ENCODE measurements at places on chromosomes 13 and 19. TPM values are rescaled to one million over a fixed set of nuclear protein-coding genes. Genes with fewer than 3 reads are reported as not detected.

DNA sequence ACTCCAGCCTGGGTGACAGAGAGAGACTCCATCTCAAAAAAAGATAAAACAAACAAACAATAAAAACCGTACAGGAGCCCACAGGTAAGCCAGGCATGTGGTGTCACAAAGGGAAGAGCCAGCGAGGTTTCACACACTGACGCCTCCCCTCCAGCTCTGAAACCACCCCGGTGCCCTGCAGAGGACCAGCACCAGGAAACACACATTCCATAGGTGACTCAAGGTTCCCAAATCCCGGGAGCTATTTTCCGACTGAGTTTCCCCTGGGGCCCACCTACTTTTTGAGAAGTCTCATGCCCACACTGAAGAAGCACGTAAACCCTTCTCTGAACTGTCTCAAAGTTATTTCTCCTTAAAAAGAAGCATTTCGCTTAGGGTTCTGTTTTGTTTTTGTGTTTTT, 40.3 kb downstream of the RHPN2 start:
- DNase-seq = no peak

GRCh38 chr19:27906081-27906480, 1306.9 kb downstream of the UQCRFS1 start:
- no peak for DNase-seq

DNA sequence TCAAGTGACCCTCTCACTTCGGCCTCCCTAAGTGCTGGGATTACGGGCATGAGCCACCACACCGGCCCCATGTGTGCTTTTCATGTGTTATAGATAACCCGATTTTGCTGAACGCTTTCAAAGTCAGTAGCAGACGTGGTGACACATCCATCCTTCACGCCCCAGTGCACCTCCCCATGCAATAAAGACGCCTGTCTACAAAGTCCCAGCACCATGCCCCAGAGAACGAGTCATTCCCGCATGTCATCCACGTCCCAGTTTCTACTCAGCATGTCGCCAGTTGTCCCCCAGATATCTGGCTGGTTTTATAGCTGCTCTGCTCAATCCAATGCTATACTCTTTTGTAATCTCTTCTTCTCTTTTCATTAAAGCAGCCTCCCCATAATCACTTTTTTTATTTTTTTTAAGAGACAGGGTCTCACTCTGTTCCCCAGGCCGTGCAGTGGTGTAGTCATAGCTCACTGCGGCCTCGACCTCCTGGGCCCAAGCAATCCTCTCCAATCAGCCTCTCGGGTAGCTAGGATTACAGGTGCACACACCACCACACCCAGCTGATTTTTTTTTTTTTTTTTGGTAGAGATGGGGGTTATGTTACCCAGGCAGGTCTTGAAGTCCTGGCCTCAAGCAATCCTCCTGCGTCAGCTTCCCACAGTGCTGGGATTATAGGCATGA, 42.5 kb downstream of the DNM2 start:
- DNase-seq = no peak

DNA sequence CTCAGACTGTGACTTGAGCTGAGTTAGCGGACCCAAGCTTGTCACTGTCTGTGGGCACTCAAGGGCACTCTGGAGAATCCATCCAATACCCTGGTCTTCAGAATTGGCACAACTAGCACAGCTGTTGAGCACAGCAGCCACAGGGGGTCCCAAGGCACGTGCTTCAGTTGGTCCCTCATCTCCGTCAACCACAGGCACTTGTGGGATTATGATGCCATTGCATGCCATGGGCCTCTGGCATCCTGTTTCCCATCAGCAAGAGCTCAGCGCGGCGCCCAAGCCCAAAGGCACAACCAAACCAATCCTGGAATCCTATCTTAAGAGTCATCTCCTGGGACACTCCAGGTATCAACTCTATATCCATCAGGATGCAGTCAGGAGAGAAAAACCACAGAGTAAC, 3.7 kb upstream of the B3GNT8 start:
- no peak for DNase-seq

- DNase-seq = no peak
Observed at GRCh38 chr19:56270676-56271075, 1.9 kb upstream of the EDDM13 start.

GRCh38 chr13:51600703-51601102, 16.4 kb downstream of the WDFY2 start:
- DNase-seq = no peak

DNA sequence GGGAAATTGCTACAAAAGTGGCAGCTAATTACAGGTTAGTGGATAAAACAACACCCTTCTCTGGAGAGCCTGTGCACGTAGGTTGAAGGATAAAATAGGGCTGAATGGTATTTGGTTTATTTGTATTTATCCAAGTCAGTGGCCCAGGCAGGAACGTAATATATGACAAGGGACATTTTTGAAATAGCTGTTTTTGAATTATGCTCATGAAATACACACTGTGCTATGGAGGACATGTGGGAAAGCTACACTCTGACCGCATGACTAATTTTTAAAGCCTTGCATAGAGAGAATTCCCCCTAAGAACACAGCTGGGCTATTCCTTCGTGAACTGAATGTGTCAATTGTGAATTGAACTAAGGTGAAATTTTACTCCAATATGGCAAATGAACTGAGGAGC, 292.1 kb upstream of the MAB21L1 start:
- no peak for DNase-seq

DNA sequence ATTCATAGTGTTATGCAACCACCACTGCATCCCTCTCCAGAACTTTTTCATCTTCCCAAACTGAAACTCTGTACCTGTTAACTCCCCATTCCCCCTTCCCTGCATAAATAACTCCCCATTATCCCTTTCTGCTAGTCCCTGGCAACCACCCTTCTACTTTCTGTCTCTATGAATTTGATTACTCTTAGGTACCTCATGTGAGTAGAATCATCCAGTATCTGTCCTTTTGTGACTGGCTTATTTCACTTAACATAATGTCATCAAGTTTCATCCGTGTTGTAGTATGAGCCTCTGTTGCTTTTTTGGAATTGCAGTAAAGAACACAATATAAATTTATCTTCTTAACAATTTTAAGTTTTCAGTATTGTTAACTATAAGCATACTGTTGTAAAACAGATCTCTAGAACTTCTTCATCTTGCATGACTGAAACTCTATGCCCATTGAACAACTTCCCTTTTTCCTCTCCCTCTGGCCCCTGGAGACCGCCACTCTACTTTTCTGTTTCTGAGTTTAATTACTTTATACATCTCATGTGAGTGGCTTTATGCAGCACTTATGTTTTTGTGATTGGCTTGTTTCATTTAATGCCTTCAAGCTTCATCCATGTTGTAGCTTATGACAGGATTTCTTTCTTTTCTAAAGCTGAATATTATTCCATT, 87.3 kb upstream of the ABCC4 start:
- DNase-seq = no peak

DNA sequence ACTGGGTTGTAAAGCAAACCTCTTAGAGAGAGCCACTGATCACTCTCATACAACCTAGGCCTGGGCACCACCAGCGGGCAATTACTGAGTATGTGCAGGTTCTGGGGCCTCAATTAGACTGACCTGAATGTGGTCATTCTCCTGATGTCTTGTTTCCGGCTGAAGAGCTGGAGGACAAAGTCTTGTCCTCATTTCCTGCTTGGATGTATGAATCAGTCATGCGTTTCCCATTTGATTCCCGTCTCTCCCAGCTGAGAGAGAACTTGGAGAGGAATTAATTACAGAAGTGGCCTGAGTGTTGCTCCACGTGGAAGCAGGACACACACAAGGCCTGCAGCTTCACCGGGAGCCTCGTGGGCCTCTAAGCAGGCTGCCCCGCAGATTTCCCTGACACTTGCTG, 799.3 kb upstream of the ARGLU1 start:
- no peak for DNase-seq

- no peak for DNase-seq
Observed at GRCh38 chr13:49584771-49585182, 581 bp downstream of the RCBTB1 start.

GRCh38 chr13:43558939-43559338, 227.8 kb downstream of the ENOX1 start:
- DNase-seq = no peak

DNA sequence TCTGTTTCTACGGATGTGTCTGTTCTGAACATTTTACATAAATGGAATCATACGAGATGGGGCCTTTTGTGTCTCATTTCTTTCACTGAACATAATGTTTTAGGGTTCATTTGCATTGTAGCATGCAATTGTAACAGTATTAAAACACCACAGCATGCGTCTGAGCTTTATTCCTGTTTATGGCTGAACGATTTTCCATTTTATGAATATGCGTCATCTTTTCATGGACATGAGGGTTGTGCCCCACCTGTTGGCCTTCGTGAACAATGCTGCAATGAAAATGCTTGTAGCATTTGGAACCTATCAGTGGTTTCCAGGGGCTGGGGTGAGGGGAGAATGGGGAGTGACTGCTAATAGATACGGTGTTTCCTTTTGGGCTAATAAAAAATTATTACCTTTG, 5.1 kb downstream of the OR10H1 start:
- DNase-seq = no peak

- no peak for DNase-seq
Observed at GRCh38 chr13:22110368-22110767, 439.5 kb downstream of the FGF9 start.

- no peak for DNase-seq
Observed at GRCh38 chr19:27718234-27718633, 1494.7 kb downstream of the UQCRFS1 start.

- no peak for DNase-seq
Observed at GRCh38 chr13:30675717-30676116, 58.0 kb downstream of the USPL1 start.

DNA sequence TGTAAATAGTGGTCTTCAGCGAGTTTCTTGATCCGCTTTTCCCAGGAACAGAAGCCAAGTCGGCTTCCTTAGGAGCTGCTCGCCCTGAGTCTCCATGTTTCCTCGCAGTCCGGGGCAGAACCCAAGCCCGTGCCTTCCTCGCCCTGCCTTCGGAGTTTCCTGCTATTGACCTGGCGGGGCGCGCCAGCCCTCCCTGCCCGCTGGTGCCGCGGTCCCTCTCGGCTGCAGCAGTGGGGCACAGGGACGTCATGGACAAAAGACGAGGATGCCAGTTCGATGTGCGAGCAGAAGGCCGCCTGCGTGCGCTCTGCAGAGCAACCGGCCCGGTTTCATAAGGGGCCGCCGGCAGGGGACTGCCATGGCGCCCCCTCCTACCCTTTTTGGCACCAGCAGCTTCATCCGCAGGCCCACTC, 156.6 kb downstream of the TM9SF2 start:
- DNase-seq = no peak

DNA sequence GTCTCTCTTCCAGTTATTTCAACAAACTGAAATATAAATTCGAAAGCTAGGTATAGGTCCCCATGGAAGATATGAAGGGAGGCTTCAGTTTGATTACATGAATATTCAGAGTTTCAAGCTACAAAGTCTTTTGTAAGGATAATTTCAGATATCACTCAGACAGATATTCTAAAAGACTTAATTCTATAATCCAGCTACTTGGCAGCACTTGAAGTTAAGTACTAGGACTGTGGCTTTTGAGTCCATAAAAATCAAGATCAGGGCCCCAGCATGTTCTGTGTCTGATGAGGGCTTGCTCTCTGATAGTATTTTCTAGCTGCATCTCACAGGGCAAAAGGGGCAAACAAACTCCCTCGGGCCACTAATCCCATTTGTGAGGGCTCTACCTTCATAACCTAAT, 160.6 kb upstream of the IRS2 start:
- no peak for DNase-seq

DNA sequence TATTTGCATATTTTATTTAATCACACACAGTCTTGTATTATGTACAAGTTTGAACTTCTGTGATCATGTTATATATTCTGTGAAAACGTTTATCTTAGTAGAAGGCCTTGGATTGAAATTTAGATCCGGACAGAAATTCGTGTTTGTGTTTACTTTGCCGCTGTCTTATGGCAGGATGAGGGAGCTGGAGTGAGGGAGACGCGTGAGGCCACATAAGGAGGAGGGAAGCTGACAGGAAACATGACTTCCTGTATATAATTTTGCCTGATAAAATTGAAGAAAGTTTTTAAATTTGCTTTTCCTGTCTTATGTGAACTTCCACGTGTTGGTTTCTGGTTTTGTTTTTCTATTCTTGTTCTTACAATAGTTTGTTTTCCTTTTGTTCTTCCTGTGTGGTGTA, 200.2 kb downstream of the MTUS2 start:
- no peak for DNase-seq

- no peak for DNase-seq
Observed at GRCh38 chr13:30196025-30196424, 111.3 kb downstream of the KATNAL1 start.

Gene DCLK1
- 13.9 TPM for total RNA-seq

Gene MEIS3
- 9.8 TPM for total RNA-seq

Gene DNAAF3
- total RNA-seq = 0.69 TPM

Gene NLRP5
- total RNA-seq = not detected

Gene SPTBN4
- 1.4 TPM for total RNA-seq

Gene PLPP2
- total RNA-seq = 13.7 TPM

Gene NCR1
- total RNA-seq = 0.72 TPM
